ENCODE measurements at places on chromosomes 1 and 21. TPM values are rescaled to one million over a fixed set of nuclear protein-coding genes. Genes with fewer than 3 reads are reported as not detected.
A peak's percentile ranks its signal among the peaks of the same experiment; 100 is the strongest.

DNA sequence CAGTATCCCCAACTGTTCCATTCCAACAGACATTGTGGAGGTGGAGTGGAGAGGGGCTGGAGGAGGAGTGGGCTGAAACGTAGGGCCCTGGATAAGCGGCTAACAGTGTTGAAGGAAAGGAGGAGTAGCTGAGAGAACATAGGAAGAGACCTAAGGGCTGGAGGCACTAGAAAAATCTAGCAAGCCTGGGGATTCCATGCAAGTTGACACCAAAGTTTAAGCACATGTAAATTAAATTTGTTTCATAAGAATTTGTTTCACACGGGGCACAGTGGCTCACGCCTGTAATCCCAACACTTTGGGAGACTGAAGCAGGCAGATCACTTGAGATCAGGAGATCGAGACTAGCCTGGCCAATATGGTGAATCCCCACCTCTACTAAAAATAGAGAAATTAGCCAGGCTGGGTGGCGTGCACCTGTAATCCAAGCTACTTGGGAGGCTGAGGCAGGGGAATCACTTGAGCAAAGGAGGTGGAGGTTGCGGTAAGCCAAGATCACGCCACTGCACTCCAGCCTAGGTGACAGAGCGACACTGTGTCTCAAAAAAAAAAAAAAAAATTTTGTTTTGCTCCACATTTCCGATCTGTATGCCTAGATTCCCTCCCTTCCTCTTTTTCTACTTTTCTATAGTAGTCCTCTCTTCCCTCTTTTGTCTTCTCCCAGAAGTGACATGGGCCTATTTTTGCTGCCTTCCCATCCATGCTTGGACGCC is 530 bp upstream of the CD244 start:
- DNase-seq = no peak

DNA sequence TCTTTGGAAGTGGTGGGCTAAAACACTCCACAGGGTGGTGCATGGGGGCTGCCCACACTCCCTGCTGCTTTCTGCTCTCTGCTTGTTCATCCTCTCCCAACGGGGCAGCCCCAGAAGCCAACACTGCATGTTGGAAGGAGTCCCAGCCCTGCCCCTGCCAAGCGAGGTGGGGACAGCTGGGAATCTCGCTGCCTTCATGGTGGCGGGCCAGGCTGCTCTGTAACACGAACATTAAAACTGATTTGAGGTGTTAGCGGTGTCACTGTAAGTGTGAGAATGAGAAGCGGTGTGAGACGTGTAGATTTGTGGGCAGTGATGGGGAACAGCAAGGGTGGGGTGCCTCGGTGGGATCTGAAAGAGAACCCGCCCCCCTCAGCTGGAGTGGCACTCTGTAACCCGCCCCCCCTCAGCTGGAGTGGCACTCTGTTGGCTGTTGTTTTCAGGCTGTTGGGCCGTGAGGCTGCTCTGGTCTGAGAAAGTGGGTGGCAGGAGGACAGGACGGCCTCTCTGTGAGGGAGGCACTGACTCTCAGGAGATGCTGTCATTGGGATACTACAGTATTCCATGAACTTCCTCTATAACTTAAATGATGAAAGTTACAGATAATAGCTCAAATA is 80.9 kb downstream of the PCBP3 start:
- no peak for DNase-seq

GRCh38 chr1:119447344-119448126 is 32.6 kb downstream of the HSD3B2 start:
- no peak for DNase-seq

GRCh38 chr1:15771836-15772515 is 13.4 kb downstream of the FBLIM1 start:
- no peak for DNase-seq

- DNase-seq = no peak
Observed at GRCh38 chr1:1770102-1770501, 8.2 kb downstream of the NADK start.

DNA sequence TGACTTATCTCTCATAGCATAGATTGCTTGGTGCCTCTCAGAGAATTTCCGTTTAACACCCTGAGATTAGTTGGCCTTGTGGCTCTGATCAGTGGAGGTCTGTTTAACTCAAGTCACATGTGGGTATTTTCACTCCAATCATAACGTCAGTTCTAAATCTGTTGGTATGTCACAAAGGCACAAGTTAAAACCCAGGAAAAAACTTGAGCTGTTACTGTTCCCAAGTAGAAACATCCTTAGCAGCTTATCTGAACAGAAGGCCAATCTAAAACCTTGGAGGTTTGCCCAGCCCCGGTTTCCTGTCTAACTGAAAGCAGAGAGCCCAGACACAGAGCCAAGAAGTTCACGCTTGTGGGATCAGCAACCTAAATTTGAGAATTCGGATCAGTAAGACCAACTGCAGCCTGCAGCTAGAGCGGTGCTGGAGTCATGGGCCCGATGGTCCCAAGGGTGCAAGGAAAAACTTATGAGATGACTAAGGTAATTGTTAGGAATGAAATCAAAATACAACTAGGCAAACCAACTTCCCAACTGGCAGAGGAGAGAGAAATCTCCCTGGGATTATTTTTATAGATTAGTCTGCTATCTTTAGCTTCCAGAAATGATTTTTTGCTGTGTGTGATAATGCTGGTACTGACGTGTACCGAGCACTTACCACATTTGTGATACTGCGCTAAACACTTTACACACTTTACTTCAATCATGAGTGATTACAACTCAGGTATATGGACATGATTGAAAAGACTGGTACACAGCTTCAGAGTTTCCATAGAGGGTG is 90.2 kb upstream of the C1orf21 start:
- DNase-seq = no peak

GRCh38 chr1:10724052-10724494 is 72.4 kb downstream of the CASZ1 start:
- no peak for DNase-seq

DNA sequence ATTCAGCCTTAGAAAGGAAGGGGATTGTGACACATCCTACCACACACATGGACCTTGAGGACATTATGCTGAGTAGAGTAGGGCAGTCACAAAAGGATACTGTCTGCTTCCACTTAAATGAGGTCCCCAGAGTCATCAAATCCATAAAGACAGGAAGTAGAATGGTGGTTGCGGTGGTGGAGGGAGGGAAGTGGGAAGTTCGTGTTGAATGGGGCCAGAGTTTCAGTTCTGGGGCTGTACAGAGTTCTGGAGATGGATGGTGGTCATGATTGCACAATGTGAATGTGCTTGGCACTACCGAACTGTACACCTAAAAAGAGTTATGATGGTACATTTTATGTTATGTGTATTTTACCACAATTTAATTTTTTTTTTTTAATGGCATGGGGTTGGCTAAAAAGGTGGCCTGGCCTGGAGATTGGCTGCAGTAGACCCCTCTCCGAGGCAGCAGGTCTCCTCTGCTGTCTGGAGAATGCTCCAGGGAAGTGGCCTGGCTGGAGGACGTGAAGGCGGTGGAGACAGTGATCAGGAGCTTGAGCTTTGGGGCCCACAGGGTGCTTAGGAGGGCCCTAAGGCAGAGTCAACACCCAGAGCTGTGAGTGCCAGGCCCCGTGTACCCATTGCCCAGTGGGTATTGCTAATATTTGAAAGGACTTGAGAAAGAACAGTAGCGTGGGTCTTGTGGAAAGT is 30.4 kb downstream of the IFNGR2 start:
- DNase-seq = no peak

DNA sequence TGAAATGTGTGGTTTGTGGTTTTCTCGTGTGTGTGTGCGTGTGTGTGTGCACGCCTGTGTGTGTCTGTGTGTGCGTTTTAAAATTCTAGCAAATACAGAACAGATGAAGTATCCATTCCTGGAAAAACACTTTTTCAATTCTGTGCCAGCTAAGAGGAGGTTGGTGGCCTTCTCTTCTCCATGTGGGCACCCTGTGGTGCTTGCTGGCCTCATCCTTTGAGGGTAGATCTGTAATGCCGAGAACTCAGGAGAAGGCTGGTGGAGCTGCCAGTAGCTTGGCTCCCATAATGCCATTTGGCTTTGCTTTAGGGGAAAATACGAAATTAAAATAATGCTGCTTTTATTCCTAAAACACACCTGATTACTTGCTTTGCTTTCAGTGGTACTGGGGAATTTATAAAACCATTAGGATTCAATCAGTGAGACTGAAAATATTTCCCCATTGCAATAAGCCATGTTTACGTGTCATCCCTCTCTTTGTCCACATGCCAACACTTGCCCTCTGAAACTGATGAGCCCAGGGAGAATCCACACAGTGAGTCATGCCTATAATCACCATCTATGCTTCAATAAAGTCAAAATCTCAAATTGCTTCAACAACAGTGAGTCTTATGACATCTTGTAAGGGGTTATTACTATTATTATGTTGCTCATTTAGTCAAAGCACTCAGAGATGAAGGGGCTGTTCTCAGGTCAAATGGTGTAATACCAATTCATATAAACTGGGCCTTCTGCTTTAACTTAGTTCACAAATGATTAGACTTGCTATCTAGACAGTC is 39.2 kb downstream of the ABCA4 start:
- DNase-seq = no peak

- DNase-seq = no peak
Observed at GRCh38 chr21:37606549-37606948, 240.0 kb downstream of the DYRK1A start.

- DNase-seq = no peak
Observed at GRCh38 chr1:36653850-36654249, 171.1 kb upstream of the CSF3R start.

DNA sequence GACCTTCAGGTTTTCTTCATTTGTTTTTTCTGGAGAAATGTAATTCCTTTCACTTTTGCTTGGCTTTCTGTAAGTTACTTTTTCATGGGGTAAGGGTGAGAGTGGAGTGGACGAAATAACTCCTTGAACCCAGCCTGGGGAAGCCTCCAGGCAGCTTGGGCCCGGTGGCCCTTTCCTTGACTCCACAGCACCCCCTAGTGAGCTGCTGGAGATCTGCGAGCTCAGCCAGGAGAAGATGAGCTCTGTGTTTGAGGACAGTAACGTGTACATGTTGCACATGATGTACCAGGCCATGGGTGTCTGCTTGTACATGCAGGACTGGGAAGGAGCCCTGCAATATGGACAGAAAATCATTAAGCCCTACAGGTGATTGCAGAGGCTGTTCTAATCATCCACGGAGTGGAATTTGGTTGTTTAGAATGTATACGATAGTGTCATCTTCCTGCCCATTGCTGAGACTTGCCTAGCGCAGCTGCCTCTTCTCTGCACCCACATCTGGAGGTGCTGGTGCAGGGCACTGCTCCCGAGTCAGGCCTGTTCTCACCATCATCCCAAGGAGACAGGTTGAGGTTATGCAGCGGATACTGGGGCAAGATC is 51.0 kb downstream of the SMYD2 start:
- peak; percentile 65 for DNase-seq

- DNase-seq = no peak
Observed at GRCh38 chr1:71785000-71785399, 497.3 kb downstream of the NEGR1 start.

- DNase-seq = no peak
Observed at GRCh38 chr1:28156821-28157220, 19.7 kb downstream of the PTAFR start.

DNA sequence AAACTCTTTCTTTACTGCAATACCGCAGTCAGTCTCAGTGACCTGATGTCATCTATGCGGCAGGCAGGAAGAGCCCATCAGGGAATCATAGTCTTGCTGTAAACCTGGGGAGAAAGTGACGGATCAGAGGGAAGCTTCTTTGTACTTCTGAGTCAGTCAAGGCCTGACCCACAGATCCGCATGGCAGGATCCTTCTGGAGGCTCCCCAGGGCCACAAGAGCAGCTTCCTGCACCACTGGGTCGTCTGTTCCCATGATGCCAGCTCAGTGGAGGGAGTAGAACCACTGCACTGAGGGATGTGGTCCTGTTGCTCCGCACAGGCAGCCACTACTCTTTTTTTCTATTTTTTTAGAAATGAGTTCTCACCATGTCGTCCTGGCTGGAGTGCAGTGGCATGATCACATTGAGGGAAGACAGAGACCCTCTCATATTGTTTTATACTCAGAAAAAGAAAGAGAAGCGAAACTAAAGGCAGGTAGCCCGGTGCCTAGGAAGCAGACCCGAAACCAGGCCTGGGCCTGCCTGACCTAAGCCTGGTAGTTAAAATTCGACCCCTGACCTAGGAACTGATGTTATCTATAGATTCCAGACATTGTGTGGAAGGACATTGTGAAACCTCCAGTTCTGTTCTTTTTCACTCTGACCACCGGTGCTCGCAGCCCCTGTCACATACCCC is 6.3 kb upstream of the ERVH48-1 start:
- DNase-seq = no peak

DNA sequence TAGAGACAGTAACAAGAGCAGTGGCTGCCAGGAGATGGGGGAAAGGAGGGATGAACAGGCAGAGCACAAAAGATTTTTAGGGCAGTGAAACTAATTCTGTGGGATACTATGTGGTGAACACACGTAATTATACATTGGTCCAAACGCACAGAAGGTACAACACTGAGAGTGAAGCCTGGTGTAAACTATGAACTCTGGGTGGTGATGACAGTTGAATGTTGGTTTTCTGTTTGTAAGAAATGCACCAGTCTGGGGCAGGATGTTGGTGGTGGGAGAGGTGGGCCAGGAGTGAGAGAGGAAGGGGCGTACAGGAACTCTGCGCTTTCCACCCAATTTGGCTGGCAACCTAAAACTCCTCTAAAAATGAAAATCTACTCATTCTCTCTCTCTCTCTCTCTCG is 50.2 kb upstream of the TIAM1 start:
- no peak for DNase-seq

- DNase-seq = no peak
Observed at GRCh38 chr1:229280037-229280828, 9.3 kb downstream of the RAB4A start.

DNA sequence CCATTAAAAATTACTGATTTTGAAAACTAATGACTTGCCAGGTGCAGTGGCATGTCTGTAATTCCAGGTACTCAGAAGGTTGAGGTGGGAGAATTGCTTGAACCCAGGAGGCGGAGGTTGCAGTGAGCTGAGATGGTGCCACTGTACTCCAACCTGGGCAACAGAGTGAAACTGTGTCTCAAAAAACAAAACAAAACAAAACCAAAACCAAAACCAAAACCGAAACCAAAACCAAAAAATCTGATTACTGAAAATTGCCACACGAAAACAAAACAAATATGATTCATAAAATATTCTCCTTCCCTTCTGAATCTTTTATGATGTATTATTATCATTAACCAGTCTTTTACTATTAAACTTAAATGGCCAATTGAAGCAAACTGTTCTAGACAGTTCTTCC is 74.1 kb downstream of the SERINC2 start:
- DNase-seq = no peak

- peak; percentile 28 for DNase-seq
Observed at GRCh38 chr1:157154940-157155514, 16.8 kb upstream of the ETV3 start.

DNA sequence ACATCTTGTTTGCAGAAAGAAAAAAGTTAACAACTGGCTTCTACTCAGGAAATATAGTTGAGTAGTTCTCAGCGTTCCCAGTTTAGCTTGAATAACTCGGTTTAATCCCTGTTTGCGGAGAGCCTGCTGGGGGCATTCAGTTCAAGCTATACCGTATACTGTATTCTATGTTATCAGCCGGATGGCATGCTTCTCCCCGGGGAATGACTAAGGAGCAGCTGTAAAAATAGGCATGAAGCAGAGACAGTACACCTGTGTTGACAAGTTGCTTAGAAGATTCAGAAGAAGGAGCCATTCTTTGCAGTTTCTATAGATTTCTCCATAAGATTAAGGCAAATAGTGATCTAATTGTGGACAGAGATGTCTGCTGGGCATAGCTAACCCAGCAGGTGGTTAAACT is 267.8 kb upstream of the NCAM2 start:
- no peak for DNase-seq

The REN gene
- not detected for total RNA-seq

The REG4 gene
- not detected for total RNA-seq

The ARMH1 gene
- 4.1 TPM for total RNA-seq

The PTPRF gene
- 145 TPM for total RNA-seq

The DIO1 gene
- total RNA-seq = not detected

The AGMAT gene
- total RNA-seq = 0.18 TPM

The APOBEC4 gene
- total RNA-seq = not detected

The CRP gene
- not detected for total RNA-seq

The AP4B1 gene
- 28.4 TPM for total RNA-seq
